MCF 10A (cell line): ENCODE measurements at places on chromosomes 1 and 21. TPM values are rescaled to one million over a fixed set of nuclear protein-coding genes. Genes with fewer than 3 reads are reported as not detected.

RAD54L gene
- total RNA-seq = 4.5 and 5.0 TPM in 2 replicates

DNA sequence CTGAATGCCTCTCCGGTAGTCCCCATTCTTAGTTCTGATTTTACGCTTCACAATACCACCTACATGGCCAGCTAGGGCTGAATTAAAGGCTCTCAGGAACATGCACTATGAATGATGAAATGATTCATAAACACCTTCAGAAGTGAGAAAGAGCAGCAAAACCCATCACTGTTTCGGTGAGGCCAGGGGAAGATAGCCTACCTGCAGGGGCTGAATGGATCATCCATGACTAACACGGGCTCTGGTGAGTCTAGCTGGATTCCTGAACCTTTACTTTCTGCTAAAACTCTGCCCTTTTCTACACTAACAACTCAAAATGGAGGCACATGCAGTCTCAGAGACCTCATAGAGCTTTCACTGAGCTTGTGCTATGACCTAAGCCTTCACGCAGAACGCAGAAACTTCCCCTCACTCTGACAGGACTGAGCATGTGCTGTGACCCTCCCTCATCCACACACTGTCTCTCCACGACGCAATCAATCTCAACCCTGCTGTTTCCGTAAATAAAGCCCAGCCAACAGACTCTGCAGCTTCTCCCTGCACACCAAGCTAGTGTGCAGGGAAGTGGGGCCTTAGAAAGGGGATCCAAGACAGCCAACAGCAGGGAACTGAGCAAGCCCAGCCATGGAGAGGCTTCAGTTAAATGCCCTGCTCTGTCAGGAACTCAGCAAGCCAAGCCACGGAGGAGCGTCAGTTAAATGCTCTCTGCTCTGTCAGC, 207.8 kb downstream of the SLC45A1 start:
- peaks cover 23% of the 10 kb centered on the region for H3K4me1 ChIP-seq
- H3K27me3 ChIP-seq = no peaks in the 10 kb centered on the region
- no peak overlapping the region for H3K4me3 ChIP-seq
- peak; percentile 91 for DNase-seq
- peaks cover 17% of the 10 kb centered on the region for H3K36me3 ChIP-seq
- no peak overlapping the region for H3K27ac ChIP-seq

GRCh38 chr1:8203551-8203950, 114.4 kb upstream of the SLC45A1 start:
- H3K27ac ChIP-seq = peak overlapping the region; percentile 91
- DNase-seq = no peak
- H3K36me3 ChIP-seq = peaks cover 6% of the 10 kb centered on the region
- peaks cover 43% of the 10 kb centered on the region for H3K4me1 ChIP-seq
- peak overlapping the region; percentile 21 for H3K4me3 ChIP-seq

TAS1R1 gene
- total RNA-seq = not detected in 2 replicates

- no peaks in the 10 kb centered on the region for H3K27me3 ChIP-seq
- no peak overlapping the region for H3K4me3 ChIP-seq
- DNase-seq = no peak
- H3K36me3 ChIP-seq = no peaks in the 10 kb centered on the region
Measured at GRCh38 chr1:71770121-71770520, 512.2 kb downstream of the NEGR1 start.

DNA sequence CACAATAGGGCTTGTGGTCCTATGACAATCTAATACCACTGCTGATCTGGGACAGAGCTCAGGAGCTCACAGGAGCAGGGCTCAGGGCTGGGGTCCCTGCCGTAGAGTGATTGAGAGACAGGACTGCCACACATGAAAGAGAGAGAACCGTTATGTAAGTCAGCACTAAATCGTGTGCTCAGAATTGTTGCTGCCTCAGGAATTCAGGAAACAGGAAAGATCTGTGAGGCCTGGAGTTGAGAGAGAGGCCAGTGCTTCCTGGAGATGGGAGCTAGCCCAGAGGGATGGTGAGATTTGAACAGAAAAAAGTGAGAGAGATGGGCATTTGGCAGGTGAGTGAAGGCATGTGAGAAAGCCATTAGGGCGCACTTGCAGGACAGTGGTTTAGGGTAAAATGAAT, 17.5 kb upstream of the ACBD6 start:
- peaks cover 7% of the 10 kb centered on the region for H3K36me3 ChIP-seq
- H3K27me3 ChIP-seq = no peaks in the 10 kb centered on the region
- no peak for DNase-seq
- H3K4me1 ChIP-seq = peaks cover 44% of the 10 kb centered on the region

GRCh38 chr1:5992814-5993555, 760 bp upstream of the NPHP4 start:
- H3K4me3 ChIP-seq = peak overlapping the region; percentile 76
- no peak for DNase-seq
- no peak overlapping the region for H3K27ac ChIP-seq

- DNase-seq = no peak
- H3K36me3 ChIP-seq = peaks cover 5% of the 10 kb centered on the region
- no peaks in the 10 kb centered on the region for H3K27me3 ChIP-seq
- H3K4me1 ChIP-seq = no peaks in the 10 kb centered on the region
Measured at GRCh38 chr1:8597455-8597854, 220.0 kb downstream of the RERE start.

DNA sequence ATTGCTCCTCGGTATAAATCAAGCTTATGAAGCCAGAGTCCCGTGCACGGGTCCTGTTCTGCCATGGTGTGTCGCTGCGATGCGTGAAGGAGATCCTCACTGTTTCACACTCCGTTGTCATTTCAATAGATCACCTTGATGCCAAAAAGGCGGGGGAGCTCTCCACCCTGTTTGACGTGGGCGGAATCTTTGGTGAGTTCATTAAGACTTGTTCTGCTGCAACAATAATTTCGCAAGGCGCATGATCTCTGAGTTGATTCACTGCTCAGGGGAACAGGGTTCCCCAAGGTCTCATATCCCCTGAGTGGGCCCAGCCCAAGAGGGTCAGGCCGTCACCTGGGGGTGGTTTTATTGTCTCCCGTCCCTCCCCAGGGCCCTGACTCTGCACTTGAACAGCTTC, 50.0 kb downstream of the SLC37A1 start:
- H3K4me1 ChIP-seq = peaks cover 7% of the 10 kb centered on the region
- peak overlapping the region; percentile 41 for H3K27ac ChIP-seq
- peaks cover 11% of the 10 kb centered on the region for H3K36me3 ChIP-seq
- no peak overlapping the region for H3K4me3 ChIP-seq
- DNase-seq = peak; percentile 67
- H3K27me3 ChIP-seq = no peaks in the 10 kb centered on the region

RGSL1 gene
- total RNA-seq = not detected in 2 replicates

DNA sequence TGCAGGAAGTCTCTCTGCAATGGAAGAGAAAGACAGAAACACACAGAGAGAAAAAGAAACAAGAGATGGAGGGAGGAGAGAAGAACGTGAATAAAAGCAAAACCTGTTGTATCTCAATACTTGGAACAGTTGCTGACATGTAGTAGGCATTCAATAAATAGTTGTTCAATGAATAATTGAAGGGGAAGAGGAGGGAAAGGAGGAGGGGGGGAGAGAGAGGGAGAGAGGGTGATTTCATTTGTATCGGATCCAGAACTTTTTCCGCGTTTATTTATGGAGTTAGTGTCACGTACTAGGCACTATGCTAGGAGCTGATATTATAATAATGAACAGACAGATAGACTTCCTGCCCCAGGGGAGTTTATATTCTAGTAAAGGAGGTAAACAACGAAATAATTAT, 144.1 kb downstream of the OMA1 start:
- H3K36me3 ChIP-seq = no peaks in the 10 kb centered on the region
- peaks cover 11% of the 10 kb centered on the region for H3K4me1 ChIP-seq
- H3K27me3 ChIP-seq = peaks cover 11% of the 10 kb centered on the region
- no peak overlapping the region for H3K27ac ChIP-seq
- DNase-seq = no peak
- no peak overlapping the region for H3K4me3 ChIP-seq

NBPF10 gene
- 6.9 and 7.6 TPM in 2 replicates for total RNA-seq

GRCh38 chr1:94951509-94952208, 24.7 kb upstream of the CNN3 start:
- DNase-seq = peak; percentile 53
- H3K27me3 ChIP-seq = no peaks in the 10 kb centered on the region
- H3K4me1 ChIP-seq = peaks cover 5% of the 10 kb centered on the region
- no peak overlapping the region for H3K4me3 ChIP-seq
- no peak overlapping the region for H3K27ac ChIP-seq

IVL gene
- total RNA-seq = 0.33 and 0.56 TPM in 2 replicates

DNA sequence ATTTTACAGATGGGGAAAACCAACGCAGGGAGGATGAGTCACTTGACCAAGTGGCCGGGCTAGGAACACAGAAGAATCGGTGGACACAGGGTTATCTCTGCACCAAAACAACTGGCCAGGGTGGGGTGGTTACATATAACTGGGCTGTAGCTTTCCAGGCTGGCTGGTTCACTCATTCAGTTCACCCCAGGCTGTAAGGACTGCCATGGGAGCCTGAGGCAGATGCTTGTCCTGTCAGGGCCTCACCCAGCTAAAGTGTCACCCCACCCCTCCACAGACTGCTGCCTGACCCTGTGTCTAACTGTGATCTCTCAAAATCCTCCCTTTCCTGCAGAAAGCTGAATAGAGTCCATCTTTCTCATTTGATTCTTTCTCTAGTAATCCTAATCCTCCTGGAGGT, 387.3 kb downstream of the RYR2 start:
- H3K27ac ChIP-seq = no peak overlapping the region
- peaks cover 20% of the 10 kb centered on the region for H3K27me3 ChIP-seq
- H3K4me3 ChIP-seq = no peak overlapping the region
- no peaks in the 10 kb centered on the region for H3K4me1 ChIP-seq

HRNR gene
- not detected in 2 replicates for total RNA-seq

DNA sequence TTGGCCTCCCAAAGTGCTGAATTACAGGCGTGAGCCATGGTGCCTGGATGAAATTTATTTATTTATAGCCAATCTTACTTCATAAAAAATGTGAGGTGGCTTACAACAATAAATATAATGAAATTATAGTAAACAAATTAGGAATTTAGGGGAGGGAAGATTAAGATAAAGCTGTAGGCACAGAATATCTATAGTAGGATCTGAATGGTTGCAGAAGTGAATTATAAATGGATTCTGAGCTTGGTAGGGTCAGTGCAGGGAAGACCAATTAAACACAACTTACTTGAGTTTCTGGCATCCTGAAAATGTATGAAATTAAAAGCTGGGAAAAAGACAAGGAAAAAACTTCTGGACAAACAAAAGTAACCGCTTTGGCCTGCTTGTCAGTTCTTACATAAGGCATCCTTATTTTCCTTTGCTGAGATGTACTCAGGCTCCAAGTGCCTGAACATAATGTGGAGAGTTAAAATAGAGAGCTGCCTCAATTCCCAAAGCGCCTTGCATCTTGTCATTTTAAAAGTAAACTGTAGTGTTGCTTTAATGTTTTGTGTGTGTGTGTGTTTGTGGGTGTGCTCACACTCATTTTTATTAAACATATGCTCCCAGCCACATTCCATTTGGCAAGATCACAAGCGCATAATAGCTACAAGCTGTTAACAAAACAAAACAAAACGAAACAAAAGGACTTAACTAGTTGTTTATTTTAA, 247.3 kb downstream of the S1PR1 start:
- peaks cover 12% of the 10 kb centered on the region for H3K27me3 ChIP-seq
- H3K4me3 ChIP-seq = no peak overlapping the region
- H3K4me1 ChIP-seq = no peaks in the 10 kb centered on the region

GRCh38 chr1:230061801-230062200, 5.2 kb upstream of the GALNT2 start:
- no peak for DNase-seq
- H3K27ac ChIP-seq = no peak overlapping the region
- H3K4me1 ChIP-seq = no peaks in the 10 kb centered on the region
- H3K4me3 ChIP-seq = no peak overlapping the region
- H3K27me3 ChIP-seq = no peaks in the 10 kb centered on the region

DNA sequence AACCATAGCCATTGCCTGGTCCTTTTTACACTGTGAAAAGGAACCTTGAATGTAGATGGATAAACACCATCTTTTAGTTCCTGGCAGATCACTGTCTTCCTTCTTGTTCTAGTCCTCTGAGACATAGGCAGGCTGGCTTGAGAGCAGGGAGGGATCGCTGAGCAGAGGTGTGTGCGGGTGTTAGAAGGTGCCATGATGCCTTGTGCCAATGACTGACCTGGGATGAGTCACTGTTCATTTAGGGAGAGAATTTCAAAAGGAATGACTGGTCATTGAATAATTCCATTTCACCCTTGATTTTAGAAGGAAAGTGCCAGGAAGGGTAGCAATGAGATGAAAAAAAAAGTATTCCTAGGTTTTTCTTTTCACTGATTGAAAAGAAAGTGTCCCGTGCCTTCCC, 383.9 kb downstream of the KIF26B start:
- peaks cover 34% of the 10 kb centered on the region for H3K27me3 ChIP-seq
- no peak overlapping the region for H3K4me3 ChIP-seq
- peak; percentile 62 for DNase-seq
- H3K36me3 ChIP-seq = no peaks in the 10 kb centered on the region
- peaks cover 9% of the 10 kb centered on the region for H3K4me1 ChIP-seq
